ENCODE measurements at places on chromosomes 7 and 10.

- DNase-seq = no peak
Measured at GRCh38 chr10:75932921-75933320, 501.5 kb downstream of the LRMDA start.

- DNase-seq = no peak
Measured at GRCh38 chr10:71408436-71409225, 11.9 kb downstream of the CDH23 start.

DNA sequence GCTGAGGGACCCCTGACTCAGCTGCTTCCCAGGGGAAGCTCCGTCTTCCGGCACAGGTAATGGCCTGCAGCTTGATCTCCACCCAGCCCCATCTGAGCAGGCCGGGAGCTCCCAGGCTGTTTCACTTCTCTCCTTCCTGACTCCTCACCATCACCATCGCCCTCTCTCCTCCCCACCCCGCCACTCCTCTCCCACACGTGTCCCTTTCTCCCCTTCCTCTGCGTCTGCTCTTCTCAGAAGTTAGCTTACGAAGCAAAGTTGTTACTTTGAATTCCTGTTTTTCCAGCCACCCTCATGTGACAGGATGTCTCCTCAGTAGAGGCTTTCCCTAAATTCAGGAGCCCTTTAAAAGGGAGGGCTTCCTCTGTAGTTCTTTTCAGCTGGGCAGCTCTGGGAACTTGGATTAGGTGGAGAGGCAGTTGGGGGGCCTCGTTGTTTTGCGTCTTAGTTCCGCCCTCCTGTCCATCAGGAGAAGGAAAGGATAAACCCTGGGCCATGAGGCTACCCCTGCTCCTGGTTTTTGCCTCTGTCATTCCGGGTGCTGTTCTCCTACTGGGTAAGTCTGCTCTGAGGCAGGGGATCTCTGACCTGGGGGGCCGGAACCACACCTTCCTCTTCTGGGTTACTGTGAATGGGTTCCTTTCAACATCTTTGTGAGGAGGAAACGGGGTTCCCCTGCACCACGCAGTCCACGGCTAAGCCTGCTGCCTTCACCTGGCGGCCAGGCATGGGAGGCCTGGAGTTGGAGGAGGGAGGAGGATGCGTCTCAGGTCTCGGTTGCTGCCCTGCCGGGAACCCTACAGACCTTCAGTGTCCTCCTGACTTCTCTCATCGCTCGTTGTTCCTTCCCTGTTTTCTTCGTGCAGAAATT lies at the start of gene MRC1:
TSS of gene MRC1 (plus strand) at position 378 of the 871 bp plus-strand sequence. CDS start at position 496, 118 bp downstream.
- DNase-seq = no peak

DNA sequence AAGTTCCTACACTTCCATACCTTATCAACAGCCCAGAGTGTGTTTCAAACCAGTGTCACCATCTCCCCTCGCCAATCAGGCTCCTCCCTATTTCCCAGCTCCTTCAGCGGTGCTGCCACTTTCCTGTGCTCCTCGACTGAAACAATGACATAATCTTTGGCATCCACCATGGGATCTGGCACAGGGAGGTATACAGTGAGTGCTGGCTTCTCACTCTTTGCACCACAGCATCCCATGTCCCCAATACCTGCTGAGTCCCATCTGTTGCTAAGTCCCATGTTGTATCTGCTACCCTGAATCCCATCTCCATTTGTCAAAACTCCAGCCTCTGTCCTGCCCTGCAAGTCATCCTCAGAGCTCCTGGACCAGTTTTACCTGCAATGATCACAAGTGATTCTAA lies 15.4 kb downstream of the PAXIP1 start:
- DNase-seq = no peak

GRCh38 chr7:94697035-94697974 lies 41.4 kb upstream of the SGCE start:
- DNase-seq = no peak

DNA sequence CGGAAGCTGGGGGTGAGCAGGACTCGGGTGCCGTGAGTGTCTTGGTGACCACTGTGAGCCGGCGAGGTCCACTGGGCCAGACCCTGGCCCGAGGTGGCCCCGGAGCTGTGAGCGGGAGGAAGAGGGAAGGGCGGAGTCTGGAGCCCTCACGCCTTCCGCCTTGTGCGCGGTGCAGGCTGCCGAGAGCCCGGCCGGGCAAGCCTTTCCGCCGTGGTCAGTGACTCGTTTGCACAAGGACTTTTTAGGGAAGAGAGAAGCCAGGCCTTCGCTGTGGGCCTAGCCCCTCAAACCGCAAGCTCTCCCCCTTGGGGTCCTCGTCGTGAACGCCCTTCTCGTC lies 40.9 kb upstream of the ZNF32 start:
- DNase-seq = no peak

DNA sequence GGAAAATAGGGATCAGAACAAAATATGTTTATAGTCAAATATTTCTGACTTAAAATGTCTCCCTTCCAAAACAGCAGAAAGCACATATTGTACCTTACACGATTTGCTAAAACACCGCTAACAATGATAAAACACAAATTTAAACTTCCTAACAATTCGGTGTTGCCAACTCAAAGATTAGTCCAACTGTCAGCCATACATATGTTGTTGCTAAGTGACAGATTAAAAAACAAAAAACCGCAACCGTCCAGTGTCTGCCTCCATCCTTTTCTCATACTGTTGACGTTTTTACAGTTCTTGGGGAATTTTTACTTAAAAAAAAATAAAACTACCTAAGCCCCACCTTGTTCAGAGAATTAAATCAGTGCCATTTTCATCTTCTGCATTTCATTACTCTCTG lies 118.0 kb downstream of the RAB11FIP2 start:
- DNase-seq = no peak

DNA sequence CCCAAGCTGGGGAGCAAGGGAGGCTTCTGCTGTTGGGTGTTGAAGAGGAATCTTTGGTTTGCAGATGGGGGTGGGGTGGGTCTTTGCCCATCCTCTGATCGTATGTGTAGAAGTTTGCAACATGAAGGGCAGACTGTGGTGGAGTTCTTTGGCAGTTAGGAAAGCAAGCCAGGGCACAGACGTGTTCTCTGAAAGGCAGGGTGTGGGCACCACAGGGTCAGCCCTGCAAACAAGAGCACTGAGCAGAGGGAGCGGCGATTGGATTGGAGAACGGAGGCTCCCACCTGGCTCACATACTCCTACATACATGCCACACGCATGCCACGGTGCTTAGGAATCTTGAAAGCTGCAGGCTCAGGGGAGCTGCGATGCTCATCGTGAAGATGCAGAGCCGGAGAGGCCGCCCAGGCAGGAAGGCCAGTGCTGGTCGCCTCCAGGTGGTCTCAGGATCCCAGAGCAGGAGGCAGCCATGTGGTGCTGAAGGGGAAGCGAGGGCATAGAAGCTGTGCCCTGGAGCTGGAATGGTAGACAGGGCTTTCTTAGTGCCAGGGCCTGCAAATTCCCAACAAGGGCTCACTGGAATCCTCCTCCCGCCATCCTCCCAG lies 149.0 kb downstream of the MGMT start:
- DNase-seq = no peak

- no peak for DNase-seq
Measured at GRCh38 chr7:114647518-114647917, 232.9 kb downstream of the FOXP2 start.

- DNase-seq = no peak
Measured at GRCh38 chr10:18549105-18549504, 102.3 kb downstream of the NSUN6 start.

- DNase-seq = no peak
Measured at GRCh38 chr7:71504697-71505441, 372.9 kb downstream of the GALNT17 start.

DNA sequence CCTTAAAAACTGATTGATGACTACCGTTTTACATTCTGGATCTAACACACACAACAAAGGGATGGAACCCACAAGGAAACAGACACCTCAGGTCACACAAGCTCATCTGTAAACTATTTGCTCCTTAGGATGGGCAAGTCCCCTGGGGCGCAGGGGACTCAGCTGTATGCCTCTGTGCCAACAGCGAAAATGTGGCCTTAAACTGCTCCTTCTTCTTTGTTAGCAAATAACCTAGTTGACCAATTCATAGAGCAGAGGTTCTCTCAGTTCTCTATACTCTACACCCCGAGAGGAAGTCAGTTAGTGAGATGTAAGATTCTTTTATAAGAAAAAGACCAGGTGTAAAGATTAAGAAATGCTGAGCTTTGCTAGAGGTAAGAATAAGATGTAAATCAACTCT lies 181.9 kb upstream of the PRSS58 start:
- no peak for DNase-seq

DNA sequence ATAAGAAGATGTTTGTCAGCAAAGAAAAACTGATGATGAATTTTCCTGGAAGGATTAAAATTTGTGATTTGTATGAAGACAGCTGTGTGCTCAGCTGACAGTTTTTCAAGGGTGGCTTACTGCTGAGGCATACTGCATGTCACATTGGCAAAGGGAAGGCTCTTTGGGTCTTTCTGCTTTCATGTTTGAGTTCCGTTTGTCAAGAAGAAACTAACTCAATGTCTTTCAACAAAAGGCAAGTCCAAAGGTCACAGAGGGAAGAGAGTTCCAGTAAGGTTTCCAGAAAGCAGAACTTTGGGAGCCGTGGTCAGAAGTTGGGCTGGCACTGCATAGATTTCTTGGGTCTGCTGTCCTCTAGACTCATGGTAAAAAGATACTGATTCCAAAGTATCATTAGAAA lies 16.9 kb downstream of the DYDC2 start:
- no peak for DNase-seq

- DNase-seq = no peak
Measured at GRCh38 chr10:112335111-112335867, 38.6 kb upstream of the ACSL5 start.

GRCh38 chr7:26681819-26682418 lies 182.5 kb downstream of the SKAP2 start:
- DNase-seq = no peak

DNA sequence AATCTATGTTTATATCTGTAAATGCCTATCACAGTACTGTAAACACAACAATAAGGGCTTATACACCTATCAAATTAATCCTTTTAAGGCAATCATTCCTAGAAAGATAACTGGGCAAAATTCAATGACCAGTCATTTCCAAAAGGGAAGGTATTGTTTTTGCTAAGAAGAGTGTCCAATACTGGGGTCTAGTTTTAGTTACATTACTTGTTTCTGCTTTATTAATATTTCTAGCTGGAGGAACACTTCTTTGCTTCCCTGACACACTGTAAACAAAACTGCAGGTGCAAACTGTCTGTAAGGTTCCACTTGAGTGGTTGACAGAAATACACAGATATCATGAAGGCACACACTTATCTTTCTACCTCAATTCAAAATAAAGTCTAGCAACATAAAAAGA lies 84.2 kb upstream of the FAM133B start:
- DNase-seq = no peak

- DNase-seq = no peak
Measured at GRCh38 chr7:72753781-72754180, 74.2 kb downstream of the TYW1B start.

- DNase-seq = no peak
Measured at GRCh38 chr10:124482236-124482800, 20.7 kb downstream of the LHPP start.

GRCh38 chr7:12211711-12212485 lies 804 bp downstream of the TMEM106B start:
- no peak for DNase-seq
